ENCODE measurements at places on chromosomes 7 and 10. TPM values are rescaled to one million over a fixed set of nuclear protein-coding genes. Genes with fewer than 3 reads are reported as not detected.

DNA sequence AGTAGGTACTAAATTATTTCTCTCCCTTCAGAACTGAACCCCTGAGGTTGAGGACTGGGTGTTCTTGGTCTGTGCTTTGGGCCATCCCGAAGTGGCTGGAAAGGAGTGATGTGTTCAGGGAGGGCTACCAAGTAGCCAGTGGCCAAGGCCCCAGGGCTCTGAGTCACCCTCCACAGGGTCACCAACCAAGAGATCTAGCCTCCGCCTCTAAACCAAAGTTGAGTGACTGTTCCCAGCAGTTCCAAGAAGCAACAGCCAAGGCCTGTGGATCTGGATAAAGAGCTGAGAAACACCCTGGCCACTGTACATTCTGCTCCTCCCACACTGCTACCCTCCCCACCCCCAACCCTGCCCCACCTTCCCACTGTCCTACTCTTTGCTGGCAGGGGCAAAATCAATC is 35.5 kb upstream of the KCNMA1 start:
- H3K4me1 ChIP-seq, result no peaks in the 10 kb centered on the region
- no peaks in the 10 kb centered on the region for H3K27me3 ChIP-seq
- no peaks in the 10 kb centered on the region for H3K36me3 ChIP-seq
- no peak overlapping the region for H3K27ac ChIP-seq
- no peak overlapping the region for H3K4me3 ChIP-seq
- no peak for DNase-seq

DNA sequence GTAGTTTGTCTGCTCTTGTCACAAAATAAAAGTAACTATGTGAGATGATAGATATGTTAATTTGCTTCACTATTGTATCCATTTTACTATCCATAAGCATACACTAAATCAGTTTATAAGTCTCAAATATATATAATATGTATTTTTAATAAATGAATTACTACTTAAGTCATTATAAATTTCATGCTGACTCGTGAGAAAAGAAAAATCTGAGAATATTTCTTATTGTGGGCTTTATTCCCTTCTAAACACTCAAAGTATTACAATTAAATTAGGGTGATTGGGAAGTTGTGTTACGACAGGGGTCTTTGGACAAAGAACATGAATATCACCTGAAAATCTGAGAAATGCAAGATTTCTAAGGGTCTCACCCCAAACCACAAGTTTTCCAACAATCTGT is 48.7 kb upstream of the RELN start:
- no peak overlapping the region for H3K27ac ChIP-seq
- H3K27me3 ChIP-seq, result no peaks in the 10 kb centered on the region
- no peaks in the 10 kb centered on the region for H3K36me3 ChIP-seq
- DNase-seq, result no peak
- H3K4me3 ChIP-seq, result no peak overlapping the region
- no peaks in the 10 kb centered on the region for H3K4me1 ChIP-seq

- no peaks in the 10 kb centered on the region for H3K4me1 ChIP-seq
- no peaks in the 10 kb centered on the region for H3K27me3 ChIP-seq
- no peaks in the 10 kb centered on the region for H3K36me3 ChIP-seq
Measured at GRCh38 chr10:93940881-93941280, 47.1 kb downstream of the SLC35G1 start.

DNA sequence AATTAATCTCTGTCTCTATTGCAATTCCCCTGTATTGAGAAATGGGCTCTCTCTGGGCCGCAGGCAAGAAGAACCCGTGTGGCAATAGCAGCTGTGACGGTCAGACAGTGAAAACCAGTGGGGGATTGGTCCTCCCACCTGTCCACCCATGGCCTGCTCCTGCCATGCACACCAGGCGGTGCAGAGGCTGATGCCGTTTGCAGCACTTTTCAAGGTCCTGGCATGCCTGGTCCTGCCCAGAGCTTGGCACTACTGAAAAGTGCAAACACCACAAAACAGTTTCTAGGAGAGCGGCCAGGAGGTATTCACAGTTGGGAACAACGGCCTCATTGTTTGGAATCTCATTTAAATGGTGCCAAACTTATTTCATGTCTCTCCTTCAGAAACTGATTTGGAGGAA is 41.5 kb downstream of the PSPH start:
- DNase-seq, result no peak
- H3K36me3 ChIP-seq, result peaks cover 3% of the 10 kb centered on the region
- no peak overlapping the region for H3K4me3 ChIP-seq

DNA sequence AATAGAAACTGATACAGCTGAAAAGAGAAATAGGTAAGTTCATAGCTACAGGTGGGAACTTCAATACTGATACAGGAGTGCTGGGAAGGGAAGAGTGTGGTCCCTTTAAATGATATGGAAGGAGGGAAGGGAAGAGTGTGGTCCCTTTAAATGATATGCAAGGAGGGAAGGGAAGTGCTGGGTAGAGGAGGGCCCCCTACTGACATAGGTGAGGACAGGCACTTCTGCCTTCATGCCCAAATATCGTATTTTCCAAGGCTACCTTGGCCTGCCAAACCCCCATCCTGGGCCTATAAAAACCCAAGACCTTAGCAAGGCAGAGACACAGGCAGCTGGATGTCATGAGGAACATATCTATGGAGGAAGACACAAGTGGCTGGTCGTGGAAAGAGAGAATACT is 92.3 kb downstream of the MAGI2 start:
- H3K4me3 ChIP-seq, result no peak overlapping the region
- no peaks in the 10 kb centered on the region for H3K36me3 ChIP-seq
- DNase-seq, result no peak
- no peaks in the 10 kb centered on the region for H3K4me1 ChIP-seq
- no peak overlapping the region for H3K27ac ChIP-seq
- H3K27me3 ChIP-seq, result no peaks in the 10 kb centered on the region

DNA sequence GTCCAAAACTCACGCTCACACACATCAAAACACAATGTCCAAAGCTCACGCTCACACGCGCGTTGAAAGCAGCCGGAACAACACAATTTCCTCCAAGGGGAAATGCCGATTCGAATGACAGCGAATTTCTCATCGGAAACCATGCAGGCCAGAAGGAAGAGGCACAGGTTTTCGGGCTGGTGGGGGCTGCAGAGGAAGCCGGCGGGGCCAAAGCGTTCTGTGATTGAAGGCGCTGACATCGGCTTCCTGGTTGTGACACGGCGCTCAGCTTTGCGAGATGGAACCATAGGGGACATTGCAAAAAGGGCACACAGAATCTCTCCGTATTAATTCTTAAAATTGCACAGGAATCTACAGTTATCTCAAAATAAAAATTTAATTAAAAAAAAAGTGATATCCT is 61.3 kb downstream of the FOXL3 start:
- no peak overlapping the region for H3K4me3 ChIP-seq
- DNase-seq, result no peak
- no peaks in the 10 kb centered on the region for H3K36me3 ChIP-seq
- H3K27me3 ChIP-seq, result no peaks in the 10 kb centered on the region
- H3K27ac ChIP-seq, result no peak overlapping the region

GRCh38 chr10:79246606-79247275 is 100.5 kb upstream of the PPIF start:
- H3K27me3 ChIP-seq, result no peaks in the 10 kb centered on the region
- H3K4me3 ChIP-seq, result peak overlapping the region; percentile 90
- peak; percentile 71 for DNase-seq
- no peaks in the 10 kb centered on the region for H3K36me3 ChIP-seq
- peak overlapping the region; percentile 96 for H3K27ac ChIP-seq

- H3K4me3 ChIP-seq, result no peak overlapping the region
- H3K27ac ChIP-seq, result no peak overlapping the region
- H3K36me3 ChIP-seq, result no peaks in the 10 kb centered on the region
- DNase-seq, result no peak
- H3K27me3 ChIP-seq, result no peaks in the 10 kb centered on the region
Measured at GRCh38 chr7:81138870-81139269, 220.0 kb upstream of the SEMA3C start.

- H3K4me3 ChIP-seq, result no peak overlapping the region
- H3K27me3 ChIP-seq, result no peaks in the 10 kb centered on the region
- no peaks in the 10 kb centered on the region for H3K36me3 ChIP-seq
- H3K27ac ChIP-seq, result no peak overlapping the region
- no peak for DNase-seq
Measured at GRCh38 chr10:97921581-97922021, 72.0 kb downstream of the GOLGA7B start.

GRCh38 chr10:107653832-107654287 is 489.4 kb upstream of the SORCS1 start:
- H3K27me3 ChIP-seq, result no peaks in the 10 kb centered on the region
- H3K4me1 ChIP-seq, result no peaks in the 10 kb centered on the region
- no peak for DNase-seq
- H3K36me3 ChIP-seq, result no peaks in the 10 kb centered on the region

- peaks cover 4% of the 10 kb centered on the region for H3K4me1 ChIP-seq
- no peak for DNase-seq
- no peak overlapping the region for H3K27ac ChIP-seq
- no peak overlapping the region for H3K4me3 ChIP-seq
Measured at GRCh38 chr10:44043646-44044375, 341.1 kb downstream of the CXCL12 start.

DNA sequence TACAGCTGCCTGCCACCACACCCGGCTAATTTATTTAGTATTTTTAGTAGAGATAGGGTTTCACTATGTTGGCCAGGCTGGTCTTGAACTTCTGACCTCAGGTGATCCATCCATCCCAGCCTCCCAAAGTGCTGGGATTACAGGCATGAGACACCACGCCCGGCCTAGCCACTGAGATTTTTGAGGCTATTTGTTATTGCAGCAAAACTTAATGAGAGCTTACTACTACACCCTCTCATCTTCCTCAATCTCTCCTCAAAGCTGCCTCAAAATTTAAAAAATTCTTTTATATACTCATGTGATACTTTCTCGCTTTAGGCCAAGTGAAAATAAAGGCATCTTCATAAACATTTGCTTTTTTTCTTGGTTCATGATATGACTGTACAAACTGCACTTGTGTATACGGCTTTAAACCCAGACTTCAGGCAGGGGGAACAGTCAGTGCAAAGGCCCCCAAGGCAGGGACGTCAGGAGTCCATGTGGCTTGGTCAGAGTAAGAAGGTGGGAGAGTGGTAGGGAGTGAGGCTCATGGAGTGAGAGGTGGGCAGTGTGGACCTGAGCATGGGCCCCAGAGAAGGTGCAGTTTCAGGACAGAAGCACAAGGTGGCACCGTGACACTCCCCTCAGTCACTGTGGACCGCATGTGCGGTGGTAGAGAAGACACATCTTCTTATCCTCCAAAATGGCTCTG is 55.5 kb downstream of the SYPL1 start:
- H3K4me1 ChIP-seq, result peaks cover 93% of the 10 kb centered on the region
- H3K27ac ChIP-seq, result peak overlapping the region; percentile 99
- H3K36me3 ChIP-seq, result peaks cover 5% of the 10 kb centered on the region
- DNase-seq, result peak; percentile 94
- H3K27me3 ChIP-seq, result no peaks in the 10 kb centered on the region
- peak overlapping the region; percentile 54 for H3K4me3 ChIP-seq

DNA sequence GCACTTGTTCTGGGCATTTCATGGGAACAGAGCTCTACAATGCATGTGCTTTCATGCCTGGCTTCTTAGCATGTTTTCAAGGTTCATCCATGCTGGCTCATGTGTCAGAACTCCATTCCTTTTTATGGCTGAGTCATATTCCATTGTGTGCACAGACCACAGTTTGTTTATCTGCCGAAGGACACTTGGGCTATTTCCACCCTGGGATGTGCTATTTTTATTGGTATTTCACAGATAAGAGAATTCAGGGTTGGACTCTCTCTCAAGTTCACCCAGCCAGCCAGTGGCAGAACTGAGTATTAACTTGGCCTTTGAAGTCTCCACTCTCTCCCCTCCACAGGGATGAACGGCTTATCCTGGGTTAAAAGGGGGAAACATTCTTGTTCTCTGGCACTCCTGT is 190.7 kb upstream of the GPR26 start:
- no peaks in the 10 kb centered on the region for H3K36me3 ChIP-seq
- DNase-seq, result no peak
- H3K27me3 ChIP-seq, result no peaks in the 10 kb centered on the region
- H3K4me3 ChIP-seq, result no peak overlapping the region

GRCh38 chr10:103603382-103603781 is 109.9 kb downstream of the NEURL1 start:
- H3K27ac ChIP-seq, result no peak overlapping the region
- H3K4me3 ChIP-seq, result no peak overlapping the region
- no peaks in the 10 kb centered on the region for H3K36me3 ChIP-seq
- no peaks in the 10 kb centered on the region for H3K4me1 ChIP-seq
- no peaks in the 10 kb centered on the region for H3K27me3 ChIP-seq
- no peak for DNase-seq

The EFCAB10 gene
- total RNA-seq, result not detected

The OGDHL gene
- total RNA-seq, result 0.75 TPM

The INHBA gene
- total RNA-seq, result not detected

The SOSTDC1 gene
- total RNA-seq, result not detected

The PRTFDC1 gene
- not detected for total RNA-seq

The PNLIP gene
- not detected for total RNA-seq

The C10orf105 gene
- total RNA-seq, result not detected

The CTTNBP2 gene
- not detected for total RNA-seq

All from Karpas-422 (cell line).